ENCODE measurements at places on chromosomes 6 and 20.

DNA sequence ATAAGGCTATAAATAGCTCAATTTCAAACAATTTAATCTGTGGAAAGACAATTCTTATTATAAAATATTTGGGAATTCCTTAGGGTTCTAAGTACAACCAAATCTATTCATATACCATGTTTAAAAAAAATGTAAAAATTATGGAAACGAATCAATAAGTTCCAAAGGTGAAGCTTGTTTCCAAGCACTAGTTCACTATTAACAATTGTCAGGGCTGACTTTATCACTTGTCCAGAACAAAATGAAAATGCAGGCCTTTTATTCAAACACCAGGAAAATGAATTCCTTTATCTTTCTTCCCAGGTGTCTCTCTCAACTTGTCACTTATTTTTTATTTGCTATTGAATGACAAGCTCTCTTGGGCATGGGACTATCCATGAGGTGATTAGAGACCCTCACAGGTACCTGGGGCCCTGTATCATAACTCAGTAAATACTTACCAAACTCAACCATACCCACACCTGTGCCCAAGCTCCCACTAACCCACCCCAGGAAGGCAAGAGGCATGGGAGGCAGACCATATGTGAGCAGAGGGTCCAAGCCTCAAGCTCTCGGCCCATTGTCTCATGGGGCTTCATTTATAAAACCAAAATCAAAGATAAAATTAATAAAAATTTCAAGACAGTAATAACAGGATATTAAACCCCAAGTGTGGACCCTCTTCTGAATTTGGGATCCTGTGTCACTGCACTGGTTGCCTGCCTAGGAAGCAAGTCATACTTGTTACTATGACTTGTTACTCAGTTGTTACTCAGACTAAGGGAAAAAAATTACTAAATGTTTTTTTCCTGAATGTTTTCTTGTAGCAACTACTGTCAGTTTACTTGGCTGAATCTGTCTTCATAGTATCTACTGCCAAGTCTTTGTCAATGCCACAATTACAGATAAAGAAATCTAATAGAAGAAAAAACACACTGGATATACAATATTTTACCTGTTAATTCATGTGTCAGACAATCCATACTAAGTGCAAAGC, 54.7 kb downstream of the PTPRK start:
- DNase-seq, result no peak

DNA sequence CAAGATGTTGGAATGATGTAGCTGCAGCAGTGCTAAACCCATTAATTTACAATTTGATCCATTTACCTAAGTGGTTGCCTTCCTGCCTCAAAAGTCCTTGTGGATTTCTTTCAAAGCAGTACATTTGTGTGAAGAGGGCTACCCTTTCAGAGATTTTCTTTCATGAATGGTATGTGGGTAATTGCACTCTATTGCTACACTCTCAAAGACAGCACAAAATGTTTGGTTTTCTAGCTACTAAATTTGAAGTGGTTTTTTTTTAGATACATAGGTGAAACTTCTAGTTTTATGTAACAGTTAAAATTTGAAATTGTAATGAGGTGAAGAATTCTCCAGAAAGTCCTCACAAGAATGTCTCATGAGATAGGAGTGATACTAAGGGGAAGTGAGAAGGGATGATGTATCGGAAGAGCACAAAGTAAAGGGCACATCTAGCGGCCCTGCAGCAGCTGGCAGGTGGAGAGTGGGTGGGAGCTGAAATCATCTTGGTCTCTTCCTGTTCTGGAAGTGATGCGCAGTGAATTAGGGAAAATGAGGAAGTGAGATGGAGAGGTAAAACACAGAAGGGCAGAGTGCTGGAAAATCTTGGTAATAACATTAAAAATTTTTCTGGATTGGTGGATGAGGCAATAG, 236.8 kb upstream of the MAN1A1 start:
- DNase-seq, result no peak

DNA sequence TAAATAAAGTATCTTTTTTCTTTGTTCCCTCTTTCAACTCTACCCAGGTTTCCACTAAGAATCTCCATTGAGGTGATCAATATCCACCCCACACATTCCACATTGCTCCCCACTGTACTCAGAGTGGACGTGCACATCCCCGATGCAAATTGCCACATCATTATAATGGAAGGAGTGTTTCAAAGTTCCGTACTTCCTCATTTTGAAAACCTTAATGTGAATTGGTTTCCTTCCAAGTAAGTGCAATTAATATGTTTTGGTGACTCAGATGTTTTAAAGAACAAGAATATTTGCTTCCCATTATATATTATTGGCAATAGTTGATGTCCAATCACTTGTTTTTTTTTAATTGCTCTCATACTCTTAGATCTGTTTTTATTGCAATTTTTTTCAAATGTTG, 463.6 kb downstream of the HACE1 start:
- no peak for DNase-seq

DNA sequence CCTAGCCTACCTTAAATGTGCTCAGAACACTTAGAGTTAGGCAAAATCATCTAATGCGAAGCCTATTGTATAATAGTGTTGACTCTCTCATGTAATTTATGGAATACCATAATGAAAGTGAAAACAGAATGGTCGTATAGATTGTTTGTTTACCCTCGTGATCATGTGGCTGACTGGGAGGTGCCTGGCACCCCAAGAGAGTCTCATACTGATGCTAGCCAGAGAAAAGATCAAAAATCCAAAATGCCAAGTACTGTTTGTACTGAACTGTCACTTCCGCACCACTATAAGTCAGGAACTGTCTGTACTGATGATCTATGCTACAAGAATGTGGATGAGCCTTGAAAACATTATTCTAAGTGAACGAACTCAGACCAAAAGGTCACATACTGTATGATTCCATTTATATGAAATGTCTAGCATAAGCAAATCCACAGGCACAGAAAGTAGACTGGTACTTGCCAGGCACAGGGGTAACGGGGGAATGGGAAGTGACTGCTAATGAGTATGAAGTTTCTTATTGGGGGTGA, 22.4 kb downstream of the ZMYND8 start:
- DNase-seq, result no peak

- peak; percentile 80 for DNase-seq
Measured at GRCh38 chr20:49928411-49929141, 7.6 kb upstream of the RNF114 start.

- DNase-seq, result no peak
Measured at GRCh38 chr20:46374383-46374782, 32.0 kb downstream of the ELMO2 start.

DNA sequence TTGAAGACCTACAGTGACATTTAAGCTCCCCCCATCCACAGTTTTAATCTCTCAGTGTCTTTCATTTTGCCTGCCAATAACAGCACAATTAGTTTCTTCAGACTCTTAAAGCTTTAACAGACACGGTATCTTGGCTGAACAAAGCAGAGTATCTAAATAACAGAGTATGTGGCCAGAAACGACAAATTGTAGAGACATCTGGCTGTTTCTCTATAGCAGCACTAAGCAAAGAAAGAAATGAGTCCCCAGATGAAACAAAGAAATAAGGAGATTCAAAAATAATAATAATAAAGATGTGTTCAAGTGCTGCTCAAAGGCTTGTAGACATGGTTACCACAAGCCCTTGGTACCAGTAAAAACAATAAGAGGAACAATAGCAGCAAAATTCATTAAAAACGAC, 97.8 kb upstream of the HDAC2 start:
- DNase-seq, result no peak

- DNase-seq, result peak; percentile 83
Measured at GRCh38 chr20:49288784-49289696, 11.2 kb upstream of the ZNFX1 start.

GRCh38 chr6:218153-219018, 73.9 kb upstream of the DUSP22 start:
- DNase-seq, result no peak

All from NCI-H510A treated with DMSO at 0.1 percent for 48 hours (cell line).